ENCODE measurements at places on chromosomes 12 and 14. TPM values are rescaled to one million over a fixed set of nuclear protein-coding genes. Genes with fewer than 3 reads are reported as not detected.

The CEBPE gene
- total RNA-seq = not detected

DNA sequence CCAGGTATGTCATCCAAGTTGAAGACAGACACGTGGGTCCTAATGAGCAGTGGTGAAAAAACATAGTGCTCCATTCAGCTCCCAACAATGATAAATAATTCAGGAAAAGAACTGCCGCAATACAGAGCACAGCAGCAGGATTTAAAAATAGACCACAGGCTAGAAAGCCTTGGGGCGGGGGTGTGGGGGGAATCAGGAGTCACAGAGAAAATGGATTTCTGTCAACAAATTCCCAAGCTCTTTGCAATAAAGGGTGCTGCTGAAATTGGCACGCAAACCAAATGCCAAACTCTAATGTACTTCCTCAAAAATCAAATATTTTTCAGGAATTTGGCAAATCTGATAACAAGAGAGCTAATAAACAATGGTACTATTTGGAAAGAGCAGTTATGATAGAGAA lies 58.6 kb downstream of the R3HDM2 start:
- DNase-seq = no peak

DNA sequence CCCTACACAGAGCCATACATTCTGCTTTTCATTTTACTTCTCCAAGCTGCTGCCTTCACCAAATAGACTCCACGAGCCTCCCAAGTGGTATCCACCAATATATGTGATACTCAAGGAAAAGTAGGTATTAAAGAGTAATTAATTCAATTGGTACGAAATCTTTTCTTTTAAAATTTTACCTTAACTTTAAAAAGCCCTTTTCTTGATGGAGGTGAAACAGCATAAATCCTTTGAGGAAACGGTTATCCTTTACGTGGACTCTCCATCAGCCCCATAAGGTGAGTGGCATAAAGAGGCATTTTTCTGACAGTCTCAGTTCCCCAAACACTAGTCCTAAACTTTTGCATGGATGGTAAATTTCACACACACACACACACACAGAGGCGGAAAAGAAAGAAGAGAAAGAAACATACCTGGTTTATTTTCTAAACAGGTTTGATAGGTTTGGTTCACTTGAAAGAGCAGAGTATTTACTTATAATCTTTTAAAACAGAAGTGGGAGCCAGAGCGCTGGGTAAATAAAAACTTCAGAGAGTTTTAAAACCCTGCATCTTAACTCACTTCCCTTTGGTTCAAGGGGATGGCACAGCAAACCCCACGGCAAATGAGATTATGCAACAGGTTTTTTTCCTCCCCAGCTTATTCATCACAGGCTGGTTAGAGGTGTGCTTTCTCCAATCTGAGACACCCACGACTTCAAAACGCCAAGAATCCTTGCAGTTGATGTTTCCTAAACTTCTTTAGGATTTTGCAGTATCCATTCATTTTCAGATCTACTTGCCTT lies 1.9 kb downstream of the DUSP16 start:
- DNase-seq = peak; percentile 63

- no peak for DNase-seq
Measured at GRCh38 chr12:116263844-116264243, 13.6 kb downstream of the MED13L start.

- DNase-seq = no peak
Measured at GRCh38 chr14:70896981-70897380, 10.3 kb upstream of the PCNX1 start.

DNA sequence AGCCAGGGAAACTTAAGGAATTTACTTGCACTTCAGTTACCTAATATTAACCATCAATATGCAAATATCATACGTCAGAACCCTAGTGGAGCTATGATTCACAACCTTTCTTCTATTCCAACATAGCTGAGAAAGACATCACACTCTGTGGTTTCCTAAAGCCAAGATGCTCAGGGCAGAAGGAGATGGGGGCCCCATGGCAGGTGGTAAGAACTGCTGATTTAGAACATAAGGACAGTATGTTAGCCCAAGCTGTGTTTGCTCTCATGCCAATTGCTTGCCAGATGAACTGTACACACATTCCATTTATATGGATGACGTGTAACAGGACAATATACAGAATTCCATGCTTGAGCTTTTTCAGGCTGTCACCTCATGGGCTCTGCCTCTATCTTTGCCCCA lies 34.6 kb downstream of the HECTD4 start:
- no peak for DNase-seq

GRCh38 chr12:96471368-96472050 lies 17.9 kb upstream of the CFAP54 start:
- no peak for DNase-seq

The NR1H4 gene
- total RNA-seq = not detected

DNA sequence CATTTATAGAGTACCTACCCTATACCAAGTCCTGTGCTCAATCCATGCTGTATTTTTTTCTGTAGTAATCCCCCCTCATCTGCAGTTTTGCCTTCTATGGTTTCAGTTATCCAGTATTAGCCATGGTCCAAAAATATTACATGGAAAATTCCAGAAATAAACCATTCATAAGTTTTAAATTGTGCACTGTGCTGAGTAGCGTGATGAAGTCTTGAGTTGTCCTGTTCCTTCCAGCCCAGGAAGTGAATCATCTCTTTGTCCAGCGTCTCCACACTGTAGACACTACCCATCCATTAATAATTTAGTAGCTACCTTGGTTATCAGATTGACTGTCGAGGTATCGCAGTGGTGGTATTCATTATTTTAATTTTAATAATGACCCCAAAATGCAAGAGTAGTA lies 54.2 kb downstream of the SUDS3 start:
- DNase-seq = no peak

- no peak for DNase-seq
Measured at GRCh38 chr12:28460420-28461130, 270.3 kb downstream of the CCDC91 start.

The RAB3IP gene
- total RNA-seq = 12.0 TPM

- no peak for DNase-seq
Measured at GRCh38 chr14:20734430-20734806, 11.3 kb upstream of the EDDM3A start.

DNA sequence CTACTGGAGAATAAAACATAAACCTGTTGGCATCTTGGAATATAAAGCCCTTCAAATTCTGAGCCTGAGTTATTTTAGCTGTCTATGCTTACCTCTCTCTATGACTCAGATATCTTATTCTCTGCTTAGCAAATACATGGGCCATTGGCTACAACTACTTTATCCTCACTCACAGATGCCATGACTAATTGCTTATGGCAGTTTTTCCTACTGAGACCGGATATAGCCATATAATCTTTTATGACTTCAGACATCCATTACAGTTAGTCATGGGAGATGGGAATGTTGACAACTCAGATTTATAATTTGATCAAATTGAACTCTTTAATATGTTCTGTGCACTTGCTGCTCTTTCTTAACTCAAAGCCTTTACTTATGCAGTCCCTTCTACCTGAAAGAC lies 502.4 kb upstream of the ATP2B1 start:
- DNase-seq = no peak

The LTBP2 gene
- total RNA-seq = 189 TPM

DNA sequence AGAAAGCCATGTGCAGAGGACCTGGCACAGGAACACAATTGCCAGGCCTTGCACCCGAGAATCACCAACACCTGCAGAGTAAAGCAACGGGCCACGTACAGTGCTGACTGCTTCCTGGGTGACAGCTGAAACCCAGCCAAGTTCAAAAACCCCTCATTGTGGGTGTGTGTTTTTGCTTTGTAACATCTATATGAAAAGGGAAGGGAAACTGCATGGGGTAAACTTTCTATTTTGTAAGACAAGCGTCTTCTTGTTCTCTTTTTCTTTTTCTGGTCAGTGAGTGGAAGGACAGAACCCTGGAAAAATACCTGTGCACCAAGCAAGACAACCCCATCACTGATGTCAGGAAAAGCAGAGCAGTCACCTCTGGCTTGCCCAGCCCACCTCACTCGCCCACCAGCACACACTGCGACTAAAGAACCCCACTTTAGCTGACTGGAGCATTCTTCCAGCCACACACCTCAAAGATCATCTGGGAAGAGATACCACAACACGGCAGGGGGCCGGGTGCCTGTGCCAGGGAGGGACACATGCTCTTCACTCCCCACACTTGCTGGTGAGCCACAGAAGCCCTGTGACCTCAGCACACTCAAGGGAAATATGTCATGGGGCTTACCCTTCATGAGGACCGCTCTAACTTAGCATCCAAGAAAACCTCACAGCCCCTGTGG lies 172.3 kb downstream of the NDUFA12 start:
- DNase-seq = no peak

- DNase-seq = no peak
Measured at GRCh38 chr14:44960146-44960545, 1.6 kb downstream of the KLHL28 start.

DNA sequence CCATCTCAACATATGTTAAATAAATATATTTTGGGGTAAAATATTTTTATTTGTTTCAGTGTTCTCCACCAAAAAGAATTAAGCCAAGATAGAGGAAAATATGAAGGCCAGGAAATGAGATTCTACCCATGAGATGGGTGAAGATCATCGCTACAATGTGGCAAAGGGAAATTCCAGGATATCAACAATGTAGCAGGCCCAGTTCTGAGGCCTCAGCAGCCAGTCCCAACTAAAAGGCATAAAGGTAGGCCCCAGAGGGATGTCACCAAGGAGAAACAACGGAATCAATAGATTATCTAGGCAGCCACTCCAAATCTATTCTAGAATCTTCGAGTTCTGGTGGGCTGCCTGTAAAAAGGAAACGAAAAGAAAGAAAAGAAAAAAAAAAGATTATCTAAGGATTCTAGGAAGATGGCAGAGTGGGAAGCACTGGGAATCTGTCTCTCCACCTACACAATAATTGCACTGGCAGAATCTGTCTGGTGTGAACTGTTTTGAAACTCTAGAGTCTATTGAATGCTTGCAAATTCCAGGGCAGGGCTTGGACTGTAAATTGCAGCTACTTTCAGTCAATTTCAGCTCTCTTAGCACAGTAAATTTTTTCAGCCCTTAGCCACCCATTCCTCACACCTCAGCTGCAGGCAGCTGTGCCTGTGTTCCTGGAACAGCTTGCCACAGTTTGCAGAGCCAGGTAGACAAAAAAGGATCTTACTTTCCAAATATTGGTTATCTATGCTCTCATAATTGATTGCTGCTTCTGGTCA lies 33.1 kb upstream of the MMP19 start:
- DNase-seq = no peak

- DNase-seq = no peak
Measured at GRCh38 chr12:5438671-5439200, 6.8 kb downstream of the NTF3 start.

The HOXC10 gene
- total RNA-seq = 3.3 TPM

DNA sequence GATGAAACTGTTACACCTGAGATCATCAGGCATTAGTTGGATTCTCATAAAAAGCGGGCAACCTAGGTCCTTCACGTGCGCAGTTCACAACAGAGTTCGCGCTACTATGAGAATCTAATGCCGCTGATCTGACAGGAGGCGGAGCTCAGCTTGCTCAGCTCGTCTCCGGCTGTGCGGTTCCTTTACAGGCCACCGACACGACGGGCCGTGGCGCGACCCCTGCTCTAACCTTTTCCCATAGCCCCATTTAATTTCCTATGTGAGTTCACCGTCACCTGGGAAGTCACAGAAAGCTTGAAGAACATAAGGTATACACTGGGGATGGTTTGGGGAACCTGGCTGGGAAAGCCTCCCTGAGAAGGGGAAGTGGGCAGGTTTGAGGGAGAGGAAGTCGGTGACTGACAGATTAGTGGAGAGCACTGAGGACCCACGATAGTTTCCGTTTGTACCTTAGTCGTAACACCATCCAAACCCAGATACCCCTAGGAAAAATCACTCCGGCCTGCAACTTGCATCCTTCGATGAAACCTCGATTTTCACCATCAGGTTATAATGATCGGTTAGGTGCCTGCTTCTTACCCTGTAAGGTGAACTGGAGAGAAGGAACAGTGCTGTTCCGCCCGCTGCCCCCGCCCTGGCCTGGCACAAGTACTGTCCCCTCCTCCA lies 2.8 kb upstream of the AAAS start:
- no peak for DNase-seq

GRCh38 chr12:106138633-106139421 lies at the start of gene NUAK1:
Gene NUAK1, minus strand, starts transcription at chr12:106138954. Its CDS starts 301 bp downstream, at chr12:106138653.
- DNase-seq = peak; percentile 37

DNA sequence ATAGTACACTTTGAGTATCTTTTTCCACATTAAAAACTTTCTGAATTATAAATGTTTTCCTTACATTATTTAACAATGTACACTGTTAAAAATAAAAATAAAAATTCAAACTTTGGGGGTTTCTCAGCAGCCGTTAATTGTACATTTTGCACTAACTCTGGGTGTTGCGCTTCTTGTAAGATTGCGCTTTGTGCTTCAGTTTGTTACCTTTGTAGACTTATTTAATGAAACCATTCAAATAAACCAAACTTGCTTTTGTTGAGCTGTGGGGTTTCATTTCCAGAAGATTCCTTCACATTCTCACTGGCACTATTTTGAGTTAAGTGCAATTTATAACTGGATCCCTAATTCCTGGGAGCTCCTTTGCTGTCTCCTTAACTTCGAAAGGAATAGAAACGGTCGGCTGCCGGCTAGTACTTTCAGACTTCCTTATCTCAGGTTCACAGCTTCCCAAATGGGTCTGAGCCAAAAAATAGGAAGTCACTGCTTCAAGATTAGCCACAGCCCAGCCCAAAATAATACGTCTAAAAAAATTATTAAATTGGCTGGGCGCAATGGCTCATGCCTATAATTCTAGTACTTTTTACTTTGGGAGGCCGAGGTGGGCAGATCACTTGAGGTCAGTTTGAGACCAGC lies 38.2 kb downstream of the RAD52 start:
- DNase-seq = no peak

The SLC24A4 gene
- total RNA-seq = 8.0 TPM

Measured in tibial nerve (tissue), 4 donors.